ENCODE measurements at places on chromosomes 12 and 14.

- no peak for DNase-seq
Observed at GRCh38 chr12:59077575-59078426, 157.5 kb upstream of the LRIG3 start.

- no peak for DNase-seq
Observed at GRCh38 chr14:93734086-93734822, 54.0 kb downstream of the PRIMA1 start.

- no peak for DNase-seq
Observed at GRCh38 chr14:54572316-54572715, 5.4 kb downstream of the SAMD4A start.

- DNase-seq = no peak
Observed at GRCh38 chr12:89710873-89711750, 2.5 kb upstream of the ATP2B1 start.

DNA sequence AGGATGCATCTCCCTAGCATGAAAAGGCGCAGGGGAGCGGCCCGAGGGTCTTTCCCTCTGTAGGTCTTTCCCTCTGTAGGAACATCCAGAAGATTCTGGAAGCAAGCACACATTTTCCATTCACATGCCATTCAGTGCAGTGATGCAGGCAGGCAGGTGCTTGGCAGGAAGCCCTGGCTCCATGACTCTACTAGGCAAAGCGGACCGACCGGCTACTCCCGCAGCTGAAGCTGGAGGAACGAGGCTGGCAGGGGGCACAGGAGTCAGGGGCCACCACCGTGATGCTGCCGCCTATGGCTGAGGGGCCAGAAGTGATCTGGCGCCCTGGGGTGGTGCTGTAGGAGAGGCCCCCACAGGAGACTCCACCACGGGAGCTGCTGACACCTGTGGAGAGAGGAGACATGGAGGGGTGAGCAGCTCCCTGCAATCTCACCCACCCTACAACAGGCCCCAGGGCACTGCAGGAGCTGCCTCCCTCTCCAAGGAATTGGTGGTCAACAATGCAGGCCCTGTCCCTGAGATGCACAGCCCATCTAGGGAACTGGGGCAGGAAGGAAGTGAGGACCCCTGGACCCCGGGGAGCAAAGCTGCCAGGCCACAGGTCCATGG, 6.5 kb downstream of the KRT85 start:
- no peak for DNase-seq
